Activated T-cell treated with anti-CD3 and anti-CD28 coated beads for 48 hours (primary cell): ENCODE measurements at places on chromosomes 12 and 14.

GRCh38 chr12:54734196-54734950, 86.2 kb upstream of the DCD start:
- no peak for DNase-seq

DNA sequence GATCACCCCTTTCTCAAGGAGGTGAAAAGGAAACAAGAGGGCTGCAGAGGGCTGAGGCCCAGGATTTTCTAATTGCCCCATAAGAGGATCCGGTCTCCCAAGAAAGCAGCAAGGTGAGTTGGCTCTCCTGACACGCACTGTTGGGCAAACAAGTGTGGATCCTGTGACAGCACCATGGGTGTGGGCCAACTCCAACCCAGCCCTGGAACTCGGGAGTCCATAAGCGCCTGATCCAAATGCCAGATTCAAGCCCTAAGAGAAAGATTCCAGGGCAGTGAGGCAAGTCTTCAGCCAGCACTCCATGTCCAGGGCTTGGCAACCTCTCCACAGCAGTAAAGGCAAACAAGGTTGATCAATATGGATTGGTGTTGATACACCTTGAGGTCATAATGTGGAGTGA, 33.1 kb downstream of the KCNA5 start:
- no peak for DNase-seq

DNA sequence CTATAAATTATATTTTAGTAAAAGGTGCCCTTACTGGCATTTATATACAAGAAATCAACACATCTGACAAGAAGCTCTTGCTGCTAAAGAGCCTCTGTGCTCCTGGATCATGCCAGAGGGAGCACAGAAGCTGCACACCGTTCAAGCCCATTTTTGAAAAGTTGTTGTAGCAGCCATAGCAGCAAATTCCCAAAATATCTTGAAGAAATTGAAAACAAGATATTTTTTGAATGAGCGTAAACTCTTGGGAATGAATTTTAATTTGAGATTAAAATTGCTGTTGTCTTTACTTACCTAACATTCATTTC, 540 bp upstream of the CLEC2D start:
- no peak for DNase-seq

DNA sequence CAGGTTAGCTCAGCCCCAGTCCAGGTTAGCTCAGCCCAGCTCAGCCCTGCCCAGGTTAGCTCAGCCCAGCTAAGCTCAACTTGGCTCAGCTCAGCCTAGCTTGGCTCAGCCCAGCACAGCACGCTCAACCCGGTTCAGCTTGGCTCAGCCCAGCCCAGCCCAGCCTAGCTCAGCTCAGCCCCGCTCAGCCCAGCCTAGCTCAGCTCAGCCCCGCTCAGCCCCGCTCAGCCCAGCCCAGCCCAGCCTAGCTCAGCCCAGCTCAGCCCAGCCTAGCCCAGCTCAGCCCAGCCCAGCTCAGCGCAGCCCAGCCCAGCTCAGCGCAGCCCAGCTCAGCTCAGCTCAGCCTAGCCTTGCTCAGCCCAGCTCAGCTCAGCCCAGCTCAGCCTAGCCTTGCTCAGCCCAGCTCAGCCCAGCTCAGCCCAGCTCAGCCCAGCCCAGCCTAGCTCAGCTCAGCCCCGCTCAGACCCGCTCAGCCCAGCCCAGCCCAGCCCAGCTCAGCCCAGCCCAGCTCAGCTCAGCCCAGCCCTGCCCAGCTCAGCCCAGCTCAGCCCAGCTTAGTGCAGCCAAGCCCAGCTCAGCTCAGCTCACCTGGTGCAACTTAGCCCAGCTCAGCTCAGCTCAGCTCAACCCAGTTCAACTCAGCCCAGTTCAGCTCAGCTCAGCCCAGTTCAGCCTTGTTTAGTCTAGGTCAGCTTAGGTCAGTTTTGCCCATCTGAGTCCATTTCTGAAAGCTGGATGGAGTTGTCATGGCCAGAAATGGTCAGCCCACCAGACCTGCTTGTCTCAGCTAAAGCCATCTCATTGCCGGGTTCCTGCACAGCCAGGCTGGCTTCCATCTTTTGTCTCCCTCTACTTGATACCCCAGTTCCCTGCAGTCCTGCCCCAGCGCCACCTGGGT, 333.6 kb downstream of the TMEM121 start:
- DNase-seq = no peak

DNA sequence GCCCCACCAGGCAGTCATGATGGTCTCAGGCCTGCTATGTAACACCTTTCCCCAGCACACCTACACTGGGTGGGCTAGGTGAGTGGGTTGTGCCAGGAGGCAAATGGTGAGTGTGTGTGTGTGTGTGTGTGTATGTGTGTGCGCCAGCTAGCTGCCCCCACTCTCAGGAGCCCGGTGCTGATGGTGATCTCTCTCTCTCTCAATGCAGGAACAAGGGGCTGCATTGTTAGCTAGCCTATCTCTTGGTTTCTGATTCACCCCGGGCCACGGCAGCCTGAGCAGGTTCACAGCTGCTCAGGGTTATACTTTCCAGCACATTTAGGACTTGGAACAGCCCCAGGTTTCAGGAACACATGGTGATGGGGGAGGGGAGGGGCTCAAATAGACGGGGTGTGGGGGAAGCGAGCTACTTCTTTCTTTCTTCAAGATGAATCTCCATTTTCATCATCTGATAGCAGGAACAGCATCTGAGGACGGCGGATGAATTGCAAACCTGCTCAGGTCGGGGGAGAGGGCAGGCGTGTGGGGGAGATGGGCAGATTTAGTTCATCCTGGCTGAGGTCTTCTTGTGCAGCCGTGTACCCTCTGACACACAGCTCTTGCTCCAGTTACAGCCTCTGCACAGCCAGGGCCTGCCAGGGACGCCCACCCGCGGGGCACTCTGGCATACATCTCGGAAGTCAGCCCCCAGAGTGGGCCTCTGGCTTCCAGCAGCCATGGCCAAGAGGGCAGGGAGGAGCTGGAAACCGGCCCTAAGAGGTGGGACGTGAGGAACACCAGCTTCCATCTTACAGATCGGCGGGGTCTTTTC, 137.6 kb downstream of the ZFP36L1 start:
- no peak for DNase-seq

DNA sequence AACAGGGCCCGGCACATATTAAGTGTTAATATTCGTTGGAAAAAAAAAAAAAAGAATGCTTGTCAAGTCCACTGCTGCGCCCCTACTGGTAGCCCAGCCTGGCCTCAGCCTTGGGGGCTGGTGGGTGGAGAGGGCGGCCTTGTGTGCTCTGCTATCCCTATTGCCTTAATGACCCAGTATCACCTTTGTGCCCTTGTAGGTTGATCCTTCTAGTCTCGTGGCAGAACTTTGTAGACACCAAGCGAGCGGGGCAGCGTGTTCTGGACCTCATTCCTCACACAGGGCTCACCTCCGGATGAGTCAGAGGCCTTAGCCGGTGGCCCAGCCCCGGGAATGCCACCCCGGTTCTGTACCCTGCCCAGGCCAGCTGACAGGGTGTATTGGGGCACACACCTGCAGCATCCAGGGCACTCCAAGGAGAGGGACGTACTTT, 1.8 kb upstream of the RCOR1 start:
- DNase-seq = no peak

GRCh38 chr14:22979748-22980392, 2.5 kb downstream of the AJUBA start:
- DNase-seq = no peak

GRCh38 chr14:91585856-91586255, 75.7 kb upstream of the PPP4R3A start:
- DNase-seq = no peak

- no peak for DNase-seq
Observed at GRCh38 chr12:99766408-99766807, 118.9 kb downstream of the GARIN6 start.

- DNase-seq = peak; percentile 74
Observed at GRCh38 chr14:61280526-61281185, 482 bp downstream of the TMEM30B start.

GRCh38 chr12:98592825-98593322, 612 bp upstream of the SLC25A3 start:
- DNase-seq = no peak

DNA sequence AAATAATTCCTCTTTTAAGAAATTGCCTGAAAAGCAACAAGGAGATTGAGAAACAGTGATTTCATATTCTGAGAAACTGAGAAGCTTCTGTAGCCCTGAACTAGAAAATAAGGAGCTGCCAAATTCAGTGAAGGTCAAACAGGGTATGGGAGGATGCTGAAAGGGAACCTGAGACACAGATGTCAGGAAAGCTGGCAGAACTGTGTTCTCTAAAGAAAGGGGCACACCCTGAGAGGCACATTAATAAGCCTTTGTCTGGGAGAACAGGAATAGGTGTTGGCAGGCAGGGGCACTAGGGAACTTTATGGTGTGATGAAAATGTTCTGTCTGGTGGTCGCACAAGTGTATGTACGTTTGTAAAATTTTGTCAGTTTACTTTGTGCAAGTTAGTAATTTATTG, 29.6 kb downstream of the VRK1 start:
- no peak for DNase-seq

- DNase-seq = no peak
Observed at GRCh38 chr14:88463318-88463717, 77.9 kb downstream of the SPATA7 start.

DNA sequence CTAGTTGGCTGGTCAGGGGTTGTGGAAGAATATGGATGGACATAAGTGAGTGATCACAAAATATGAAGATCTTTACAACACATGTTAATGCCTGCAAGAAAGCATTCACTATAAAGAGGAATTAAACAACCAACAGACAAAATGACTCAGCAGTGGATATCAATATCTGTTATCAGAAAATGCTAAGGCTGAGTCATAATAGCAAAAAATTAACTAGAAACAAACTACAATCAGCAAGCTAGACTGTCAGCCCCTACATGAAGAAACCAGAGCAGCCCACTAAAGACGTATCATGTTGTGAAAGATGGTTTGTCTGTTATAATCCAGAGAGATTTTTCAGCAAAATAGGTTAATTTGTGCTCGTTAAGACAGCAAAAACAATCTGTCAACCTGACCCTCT, 472.9 kb downstream of the NELL2 start:
- DNase-seq = no peak

GRCh38 chr12:128820723-128821432, 2.9 kb downstream of the SLC15A4 start:
- DNase-seq = no peak

DNA sequence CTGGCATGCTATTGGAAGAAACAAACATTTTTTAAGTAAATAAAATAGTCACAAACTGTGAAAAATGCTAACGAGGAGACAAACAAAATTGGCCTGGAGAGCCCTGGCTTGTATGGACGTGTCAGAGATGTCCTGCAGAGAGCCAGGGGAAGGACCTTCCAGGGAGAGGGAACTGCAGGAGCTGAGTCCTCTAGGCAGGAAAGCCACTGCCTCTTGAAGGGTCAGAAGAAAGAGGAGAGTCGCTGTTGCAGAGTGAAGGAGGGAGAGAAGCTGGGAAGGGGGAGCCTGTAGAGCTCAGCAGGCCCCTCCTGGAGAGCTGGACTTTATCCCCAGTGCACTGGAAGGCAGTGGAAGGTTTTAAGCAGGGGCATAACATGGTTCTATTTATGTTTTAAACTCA, 80.3 kb upstream of the PWP1 start:
- DNase-seq = no peak

DNA sequence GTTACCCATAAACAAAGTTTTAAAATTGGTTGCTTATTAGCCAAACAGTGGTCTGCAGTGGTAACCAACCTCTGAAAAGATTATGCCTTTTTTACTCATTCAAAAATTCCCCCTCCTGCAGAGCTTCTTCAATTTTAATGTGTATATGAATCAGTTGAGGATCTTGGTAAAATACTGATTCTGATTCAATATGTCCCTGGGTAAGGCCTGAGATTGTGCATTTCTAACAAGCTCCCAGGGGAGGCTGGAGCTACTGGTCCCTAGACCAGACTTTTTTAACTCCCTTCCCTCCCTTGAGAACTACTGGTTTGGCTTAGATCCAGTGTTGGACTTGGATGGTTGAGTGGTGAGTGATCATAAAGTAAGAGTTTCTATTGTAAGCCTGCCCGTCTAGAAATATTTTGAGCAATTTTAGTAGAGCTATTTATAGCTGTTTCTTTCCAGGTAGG, 90.2 kb downstream of the FUT8 start:
- DNase-seq = no peak

DNA sequence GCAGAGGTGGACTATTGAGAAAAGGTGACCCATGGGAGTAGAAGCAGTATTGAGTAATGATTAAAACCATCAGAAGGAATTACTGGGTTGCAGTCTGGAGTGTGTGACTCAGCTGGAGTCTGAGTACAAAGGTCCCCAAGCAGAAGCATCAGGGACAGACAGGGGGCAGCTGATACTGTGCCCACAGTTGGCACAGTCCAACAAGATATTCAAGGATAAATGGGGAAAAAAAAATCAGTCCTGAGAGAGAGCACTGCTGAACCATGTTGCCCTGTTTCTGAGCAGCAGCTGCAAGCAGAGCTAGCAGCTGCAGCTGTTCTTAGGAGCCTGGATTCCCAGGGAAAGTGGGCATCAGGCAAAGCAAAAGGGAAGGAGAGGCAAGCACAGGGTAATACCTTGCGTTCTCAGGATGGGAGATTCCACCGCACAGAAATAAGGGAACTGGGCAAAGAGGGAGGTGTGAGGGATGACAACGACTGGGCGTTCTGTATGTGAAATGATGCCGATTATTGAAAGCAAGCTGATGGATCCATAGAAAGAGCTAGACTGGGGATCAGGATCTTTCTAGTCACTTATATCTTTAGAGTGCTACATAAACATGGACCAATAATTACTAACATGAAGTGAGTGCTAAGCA, 17.7 kb downstream of the NEUROD4 start:
- DNase-seq = no peak

DNA sequence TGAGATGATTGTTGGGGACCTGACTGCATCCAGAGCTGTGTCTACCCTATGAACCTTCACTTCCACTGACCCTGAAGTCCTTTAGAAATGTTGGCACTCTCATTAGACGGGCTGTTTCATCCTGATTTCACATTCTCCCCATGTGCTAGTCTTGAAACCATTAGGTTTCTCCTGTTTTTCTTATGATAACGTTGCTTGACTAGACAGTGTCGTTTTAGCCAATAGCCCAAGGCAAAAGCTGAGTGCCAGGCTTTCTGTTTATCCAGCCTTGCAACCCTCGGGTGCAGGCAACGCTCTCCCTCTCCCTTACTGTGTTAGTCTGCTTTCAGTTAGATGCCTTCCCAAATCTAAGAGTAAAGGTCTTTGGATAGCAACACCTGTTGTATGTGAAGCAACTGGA, 30.1 kb downstream of the DACT1 start:
- DNase-seq = no peak

- no peak for DNase-seq
Observed at GRCh38 chr12:46959502-46959901, 119.9 kb upstream of the PCED1B start.

- no peak for DNase-seq
Observed at GRCh38 chr12:8639936-8640335, 22.7 kb downstream of the MFAP5 start.

DNA sequence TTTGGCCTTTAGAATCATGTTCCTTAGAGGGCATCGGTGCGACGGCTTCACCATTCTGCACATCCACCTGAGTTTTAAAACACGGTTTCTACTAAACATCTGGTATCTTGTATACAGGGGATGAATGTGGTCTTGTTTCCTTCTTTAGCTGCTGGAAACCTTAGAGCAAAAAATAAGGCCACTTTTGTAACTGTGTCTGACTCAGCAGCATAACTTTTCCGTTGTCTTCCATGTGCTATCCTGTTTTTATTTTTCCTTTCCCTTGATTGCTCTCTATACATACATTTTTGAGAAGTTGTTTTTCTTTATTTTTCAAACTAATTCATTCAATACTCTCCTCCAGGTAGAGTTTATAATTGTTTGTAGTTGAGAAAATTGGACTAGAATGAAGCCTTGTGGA, 108.8 kb upstream of the PCED1B start:
- no peak for DNase-seq
